ENCODE measurements at places on chromosomes 3 and 15.

DNA sequence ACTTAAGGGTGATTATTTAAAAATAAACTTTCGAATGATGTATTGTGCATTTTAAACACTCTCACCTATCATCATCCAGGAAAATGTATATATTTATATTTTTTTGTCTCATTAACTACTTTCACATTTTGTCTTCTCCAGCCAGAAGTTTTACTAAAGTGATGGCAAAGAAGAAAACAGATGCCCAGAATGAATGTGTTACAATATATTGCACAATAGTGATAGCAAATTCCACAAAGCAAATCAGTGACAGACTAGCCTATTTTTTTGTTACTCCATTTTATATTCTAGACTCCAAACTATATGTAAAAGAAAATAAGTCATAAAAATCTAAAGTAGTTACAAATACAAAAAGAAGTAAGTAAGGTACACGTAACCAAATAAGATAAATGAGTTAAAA lies 414.7 kb downstream of the EPHA3 start:
- no peak for DNase-seq

DNA sequence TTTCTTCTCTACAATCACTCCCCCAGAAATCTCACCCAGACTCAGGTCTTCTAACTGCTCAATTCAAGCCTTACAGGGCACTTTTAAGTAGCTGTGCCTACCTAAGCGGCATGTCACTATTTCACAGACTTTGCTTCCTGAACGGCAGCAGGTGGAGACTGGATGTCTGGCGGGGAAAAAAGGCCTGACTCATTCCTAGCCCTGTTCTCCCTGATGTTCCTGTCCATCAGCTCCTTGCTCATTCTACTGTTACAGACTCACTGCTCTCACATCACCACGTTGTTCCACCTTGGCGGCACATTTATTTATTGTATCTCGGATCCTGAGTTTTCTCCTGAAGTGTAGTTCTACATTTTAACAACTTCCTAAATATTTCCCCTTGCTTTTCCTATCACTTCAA lies 52.6 kb upstream of the ATP11B start:
- no peak for DNase-seq

GRCh38 chr3:99931059-99931458 lies 113.4 kb downstream of the CMSS1 start:
- DNase-seq: no peak

GRCh38 chr3:148999806-149000205 lies 8.5 kb downstream of the GYG1 start:
- no peak for DNase-seq

DNA sequence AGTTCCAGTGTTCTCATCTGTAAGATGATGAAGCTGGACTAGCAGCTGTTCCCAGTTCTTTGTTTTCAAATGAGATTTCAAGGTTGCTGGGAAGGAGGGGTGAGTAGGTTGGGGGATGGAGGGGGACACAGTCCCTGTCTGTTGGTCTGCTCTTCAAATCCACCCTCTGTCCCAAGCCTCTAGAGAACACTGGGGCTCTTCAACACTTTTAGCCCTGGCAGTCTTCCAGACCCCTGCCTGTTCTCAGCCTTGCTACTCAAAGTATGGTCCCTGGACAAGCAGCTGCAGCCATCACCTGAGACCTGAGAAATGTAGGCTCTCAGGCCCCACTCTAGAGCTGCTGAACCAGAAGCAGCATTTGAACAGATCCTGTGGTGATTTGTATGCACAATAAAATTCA lies 41.3 kb downstream of the NEK11 start:
- no peak for DNase-seq

GRCh38 chr15:89203705-89204273 lies 17.6 kb downstream of the RLBP1 start:
- peak; percentile 27 for DNase-seq

DNA sequence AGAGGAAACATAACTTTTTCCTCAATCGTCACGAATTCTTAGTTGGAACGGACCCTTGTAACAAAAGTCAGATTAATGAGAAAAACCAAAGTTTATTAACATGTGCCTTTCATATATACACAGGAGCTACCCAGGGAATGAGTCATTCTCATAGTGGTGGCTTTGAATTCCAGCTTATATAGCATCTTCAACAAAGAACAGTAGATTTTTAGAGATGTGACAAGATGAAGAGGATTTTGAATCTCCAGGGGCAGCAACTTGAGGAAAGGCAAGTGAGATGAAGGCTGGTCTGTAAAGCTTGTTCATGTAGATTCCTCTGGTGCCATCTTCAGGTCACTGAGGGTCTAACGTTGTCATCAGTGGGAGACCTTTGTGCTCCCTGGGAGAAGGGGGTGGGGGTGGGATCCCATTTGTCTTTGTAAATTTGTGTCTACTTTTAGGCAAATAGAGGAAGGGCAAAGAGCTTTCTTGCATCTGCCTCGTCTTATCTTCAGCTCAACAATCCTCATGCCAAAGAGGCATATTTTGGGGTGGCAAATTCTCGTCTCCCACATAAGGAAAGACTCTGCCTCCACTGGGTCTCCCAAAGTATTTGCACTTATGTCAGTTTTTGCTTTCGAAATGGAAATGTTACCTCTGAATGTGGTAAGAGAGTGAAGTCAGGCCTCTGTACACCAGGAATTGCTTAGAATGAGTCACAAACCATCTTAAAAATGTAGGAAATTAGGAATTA lies 29.5 kb downstream of the CLEC3B start:
- no peak for DNase-seq

GRCh38 chr3:110420158-110420641 lies 651.4 kb upstream of the NECTIN3 start:
- DNase-seq: no peak

GRCh38 chr15:98900356-98900755 lies 107.2 kb downstream of the PGPEP1L start:
- no peak for DNase-seq

- no peak for DNase-seq
Observed at GRCh38 chr3:127234778-127235177, 41.8 kb downstream of the PRR23E start.

DNA sequence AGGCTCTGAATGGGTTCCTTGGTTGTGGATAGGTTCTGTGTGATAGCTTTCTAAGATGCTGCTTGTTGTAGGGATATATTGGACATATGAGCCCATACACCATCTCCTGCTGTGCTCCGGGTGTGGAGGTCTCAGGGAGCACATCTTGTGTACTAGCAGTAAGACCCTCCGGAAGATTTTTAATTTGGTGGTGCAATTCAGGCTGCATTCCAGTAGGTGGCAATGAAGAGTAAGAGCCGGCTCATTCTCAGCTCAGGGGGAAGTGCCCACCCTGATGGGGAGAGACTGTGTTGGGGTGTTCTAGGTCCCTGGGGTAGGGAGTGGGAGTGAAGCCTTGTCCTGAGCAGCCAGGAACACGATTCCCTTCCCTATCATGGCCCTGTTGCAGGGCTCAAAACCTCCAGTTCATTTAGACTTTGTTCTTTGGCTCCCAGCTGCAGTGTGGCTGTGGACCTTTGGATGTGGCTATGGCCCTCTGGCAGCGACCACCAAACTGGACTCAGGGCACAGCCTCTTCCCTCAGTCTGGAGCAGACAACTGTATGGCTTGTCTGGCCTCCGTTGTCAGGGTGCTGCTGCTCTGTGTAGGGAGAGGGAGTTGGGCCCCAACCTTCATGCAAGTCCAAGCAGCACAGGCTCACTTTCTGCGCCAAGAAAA lies 104.7 kb downstream of the UNC13C start:
- no peak for DNase-seq

DNA sequence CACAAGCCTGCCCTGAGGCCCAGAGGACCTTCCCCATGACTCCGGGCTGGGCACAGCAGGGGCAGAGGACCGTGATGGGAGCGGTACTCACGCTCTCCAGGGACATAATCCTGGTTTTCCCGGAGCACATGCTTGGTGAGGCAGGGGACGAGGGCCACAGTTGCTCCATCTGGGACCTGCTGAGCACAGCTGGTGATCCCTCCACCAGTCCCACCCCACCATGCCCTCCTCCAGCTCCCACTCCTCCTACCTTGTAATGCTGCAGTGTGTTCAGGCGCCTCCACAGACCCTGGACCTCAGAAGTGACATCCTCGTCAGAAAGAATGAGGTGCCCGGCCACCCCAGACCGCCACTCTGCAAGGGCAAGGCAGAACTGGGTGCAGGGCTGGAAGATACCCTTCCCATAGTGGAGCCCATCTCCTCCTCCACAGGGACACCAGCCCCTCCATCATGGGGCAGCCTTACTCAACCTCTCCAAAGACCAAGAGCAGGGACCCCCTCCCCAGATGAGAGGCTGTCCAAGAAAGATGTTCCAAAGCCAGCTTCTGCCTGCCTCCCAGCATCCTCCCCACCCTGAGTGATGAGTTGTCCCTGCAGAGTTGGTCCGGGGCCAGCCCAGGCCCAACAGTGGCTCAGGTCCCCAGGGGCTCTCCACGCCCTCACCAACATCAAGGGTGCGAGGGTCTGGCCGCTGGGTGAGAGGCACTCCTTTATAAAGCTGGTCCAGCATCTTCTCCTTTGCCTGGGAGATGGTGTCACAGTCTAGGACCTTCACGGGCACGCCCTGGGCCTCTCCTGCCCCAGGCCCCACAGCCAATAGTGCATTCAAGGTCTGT lies 19.5 kb downstream of the PLXNB1 start:
- DNase-seq: no peak

- DNase-seq: no peak
Observed at GRCh38 chr3:72990701-72991395, 5.8 kb upstream of the PPP4R2 start.

- DNase-seq: no peak
Observed at GRCh38 chr3:16909802-16910201, 25.0 kb downstream of the PLCL2 start.

- no peak for DNase-seq
Observed at GRCh38 chr15:101538177-101538576, 48.7 kb upstream of the PCSK6 start.

GRCh38 chr15:45150481-45150880 lies 20.7 kb downstream of the DUOX1 start:
- no peak for DNase-seq

Measured in stimulated activated CD4-positive, alpha-beta T cell treated with anti-CD3 and anti-CD28 coated beads, Interleukin-2, amount 100 ng/mL, for 24 hours (primary cell).